ENCODE measurements at places on chromosomes 7 and 10. TPM values are rescaled to one million over a fixed set of nuclear protein-coding genes. Genes with fewer than 3 reads are reported as not detected.

RAMP3 gene
- 26.0 TPM for polyA plus RNA-seq

FAM25A gene
- polyA plus RNA-seq, result not detected

EBLN1 gene
- polyA plus RNA-seq, result not detected

CCL24 gene
- polyA plus RNA-seq, result 25.2 TPM

STAG3 gene
- 0.92 TPM for polyA plus RNA-seq

CACNB2 gene
- polyA plus RNA-seq, result 4.7 TPM

Data from sigmoid colon (tissue), 7 donors.